DMS 273 treated with DMSO at 0.1 percent for 48 hours (cell line): ENCODE measurements at places on chromosomes 16 and 17.

GRCh38 chr16:77238593-77238992, 39.4 kb downstream of the SYCE1L start:
- DNase-seq: no peak

GRCh38 chr17:28661635-28662526, at the start of the genes SDF2 and SUPT6H:
TSS of gene SDF2 (minus strand) at chr17:28661906. CDS start at chr17:28661876, 30 bp downstream.
TSS of gene SUPT6H (plus strand) at chr17:28662205. CDS start at chr17:28673402, 11,197 bp downstream.
- peak; percentile 82 for DNase-seq

GRCh38 chr17:29010129-29010528, 4.3 kb upstream of the SEZ6 start:
- DNase-seq: no peak

DNA sequence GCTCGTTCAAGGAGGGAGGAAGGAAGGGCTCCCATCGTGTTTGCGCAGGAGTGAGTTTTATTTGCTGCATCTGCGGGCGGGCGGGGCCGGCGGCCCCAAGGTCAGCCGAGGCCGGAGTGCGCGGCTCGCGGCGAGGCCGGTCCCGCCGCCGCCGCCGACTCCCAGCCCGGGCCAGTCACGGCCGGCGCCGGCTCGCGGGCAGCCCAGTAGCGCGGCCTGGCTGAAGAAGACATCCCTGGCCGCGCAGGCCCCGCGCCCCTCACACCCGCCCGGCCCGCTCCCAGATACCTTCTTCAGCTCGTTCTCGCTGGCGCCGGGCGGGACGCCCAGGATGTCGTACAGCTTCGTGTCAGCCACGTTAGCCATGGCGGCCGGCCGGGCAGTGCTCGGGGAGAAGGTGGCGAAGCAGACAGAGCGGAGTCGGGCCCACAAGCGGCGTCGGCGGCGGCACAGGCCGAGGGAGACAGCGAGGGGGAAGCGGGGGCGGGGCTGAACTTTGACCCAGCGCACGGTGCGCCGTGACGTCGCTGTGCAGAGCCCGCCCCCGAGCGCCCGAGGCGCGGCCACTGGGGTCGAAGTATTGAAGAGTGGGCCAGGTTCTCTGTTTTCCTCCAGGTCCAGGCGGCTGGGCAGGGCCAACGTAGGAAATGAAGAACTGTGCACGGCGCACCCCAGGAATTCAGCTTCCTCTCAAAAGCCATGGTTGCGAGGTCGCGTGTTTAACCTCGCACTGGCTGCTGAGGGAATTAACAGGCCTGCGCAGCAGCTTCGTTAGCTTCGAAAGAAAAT, at the start of gene DNAJA2:
Gene DNAJA2 (minus strand): TSS at position 468 of the 789 bp plus-strand sequence. CDS start 102 bp downstream, at position 366.
- peak; percentile 72 for DNase-seq

- DNase-seq: no peak
Measured at GRCh38 chr16:88809676-88810165, 2.0 kb downstream of the APRT start.

DNA sequence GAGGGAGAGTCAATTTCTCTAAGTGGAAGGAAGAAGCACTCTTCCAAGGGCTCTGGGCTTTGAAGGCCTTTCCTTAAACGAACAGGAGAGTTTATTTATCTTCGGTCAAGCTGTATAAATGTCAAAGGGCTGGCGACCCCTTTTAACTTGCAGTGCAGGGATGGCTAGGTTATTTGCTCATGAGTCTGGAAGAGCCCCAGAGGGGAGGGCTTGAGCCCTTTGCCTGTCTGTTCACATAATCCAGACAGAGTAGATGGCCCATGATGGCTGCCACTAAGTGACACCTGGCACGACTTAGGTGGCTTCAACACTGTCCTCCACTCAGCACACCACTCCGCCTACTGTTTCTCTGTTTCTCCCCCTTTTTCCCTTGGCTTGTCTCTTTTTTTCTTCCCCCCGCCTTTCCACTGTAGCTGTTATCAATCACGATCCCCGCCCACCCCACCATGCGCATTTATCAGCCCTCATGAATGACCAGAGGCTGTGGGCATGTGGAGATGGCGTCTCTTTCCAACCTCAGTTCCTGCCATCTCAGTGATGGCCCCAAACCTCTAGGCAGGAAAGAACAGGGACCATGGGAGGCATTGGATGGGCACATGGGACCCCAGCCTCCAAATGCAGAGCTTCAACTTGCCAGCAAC, 408.7 kb upstream of the TNRC6C start:
- DNase-seq: no peak

GRCh38 chr16:79284766-79285165, 315.8 kb downstream of the MAF start:
- no peak for DNase-seq

GRCh38 chr17:45240905-45241327, 19.2 kb downstream of the FMNL1 start:
- DNase-seq: no peak

DNA sequence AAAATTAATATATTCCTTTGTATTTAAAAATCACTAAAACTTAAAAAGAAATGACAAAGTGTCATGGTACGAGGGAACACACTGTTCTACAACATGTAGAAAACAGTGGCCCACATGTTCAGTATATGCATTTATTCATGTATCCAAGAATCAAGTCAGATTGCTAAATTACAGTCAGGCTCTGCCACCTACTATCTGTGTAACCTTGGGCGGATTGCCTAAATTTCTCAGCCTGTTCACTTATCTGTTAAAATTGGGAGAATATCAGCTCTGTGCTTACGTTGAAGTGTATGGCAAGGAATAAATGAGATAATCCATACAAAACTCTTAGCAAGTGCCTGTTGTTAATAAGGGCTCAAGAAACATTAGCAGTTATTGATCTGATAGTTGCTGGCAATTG, 3.4 kb upstream of the USP22 start:
- DNase-seq: no peak

GRCh38 chr17:6019959-6020358, 50.2 kb upstream of the WSCD1 start:
- DNase-seq: no peak

DNA sequence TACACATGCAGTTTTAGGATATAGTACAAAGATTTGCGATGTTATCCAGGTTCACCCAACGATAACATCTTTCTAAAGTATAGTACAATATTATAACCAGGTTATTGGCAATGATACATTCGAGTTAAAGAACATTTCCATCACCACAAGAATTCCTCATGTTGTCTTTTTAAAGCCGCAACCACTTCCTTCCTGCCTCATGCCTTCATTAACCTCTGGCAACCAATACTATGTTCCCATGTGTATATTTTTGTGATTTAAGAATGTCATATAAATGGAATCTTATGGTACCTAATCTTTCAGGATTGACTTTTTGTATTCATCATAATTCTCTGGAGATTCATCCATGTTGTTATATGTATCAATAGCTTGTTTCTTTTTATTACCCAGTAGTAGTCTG, 1183.2 kb downstream of the CDH11 start:
- DNase-seq: no peak

- DNase-seq: no peak
Measured at GRCh38 chr17:40230670-40231069, 11.6 kb downstream of the WIPF2 start.

DNA sequence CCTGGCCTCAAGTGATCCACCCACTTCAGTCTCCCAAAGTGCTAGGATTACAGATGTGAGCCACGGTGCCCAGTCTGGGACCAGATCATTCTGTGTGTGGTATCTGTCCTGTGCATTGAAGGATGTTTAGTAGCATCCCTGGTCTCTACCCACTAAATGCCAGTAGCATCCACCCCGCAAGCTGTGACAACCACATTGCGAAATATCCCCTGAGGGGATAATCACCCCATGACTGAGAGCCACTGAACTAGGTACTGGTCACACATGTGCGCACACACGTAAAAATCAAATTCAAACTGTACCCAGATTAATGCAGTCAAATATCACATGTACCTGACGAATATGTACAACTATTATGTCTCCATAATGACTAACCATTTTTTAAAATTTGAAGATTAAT, 35.8 kb downstream of the TEKT5 start:
- DNase-seq: no peak

GRCh38 chr16:15928261-15929104, 20.9 kb upstream of the ABCC1 start:
- no peak for DNase-seq

- DNase-seq: no peak
Measured at GRCh38 chr16:87067836-87068761, 249.1 kb downstream of the C16orf95 start.
